Activated CD4-positive, CD25-positive, alpha-beta regulatory T cell (primary cell): ENCODE measurements at places on chromosomes 3 and 15.

DNA sequence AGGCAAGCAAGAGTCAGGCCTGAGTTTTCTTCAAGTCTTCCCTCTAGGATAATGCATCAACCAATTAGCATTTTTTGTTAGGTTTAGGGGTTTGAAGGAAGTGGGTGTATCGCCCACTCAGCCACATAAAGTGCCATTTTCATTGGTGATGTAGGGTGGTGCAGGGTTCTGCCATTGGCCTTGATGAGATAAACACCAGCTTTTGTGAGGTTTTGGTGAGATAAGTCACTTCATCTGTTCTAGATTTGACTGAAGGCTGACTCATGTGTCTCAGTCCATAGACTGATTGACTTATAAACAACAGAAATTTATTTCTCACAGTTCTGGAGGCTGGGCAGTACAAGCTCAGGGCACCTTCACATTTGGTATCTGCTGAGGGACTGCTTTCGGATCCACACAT, 84.5 kb upstream of the C3orf80 start:
- DNase-seq: no peak

DNA sequence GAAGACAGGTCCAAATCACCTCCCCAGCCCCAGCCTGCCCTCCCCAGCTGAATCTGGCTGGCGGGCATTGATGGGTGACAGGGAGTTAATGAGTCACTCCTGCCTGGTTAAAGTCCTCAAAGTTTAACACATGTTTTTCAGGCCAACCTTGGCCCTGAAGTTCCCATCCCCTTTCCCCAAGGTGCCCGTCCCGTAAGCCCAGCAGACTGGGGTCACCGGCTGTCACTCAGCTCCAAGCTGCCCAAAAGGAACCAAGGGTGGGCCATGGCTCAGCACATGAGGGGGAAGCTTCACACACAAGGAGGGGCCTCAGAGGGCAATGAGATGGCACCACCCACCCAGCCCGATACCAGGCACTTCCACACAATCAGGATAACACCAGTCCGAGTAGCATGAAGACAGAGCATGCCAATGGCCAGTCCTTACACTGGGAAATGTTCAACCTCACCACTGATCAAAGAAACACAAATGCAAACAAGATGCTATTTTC, 10.2 kb upstream of the KLF15 start:
- DNase-seq: no peak

DNA sequence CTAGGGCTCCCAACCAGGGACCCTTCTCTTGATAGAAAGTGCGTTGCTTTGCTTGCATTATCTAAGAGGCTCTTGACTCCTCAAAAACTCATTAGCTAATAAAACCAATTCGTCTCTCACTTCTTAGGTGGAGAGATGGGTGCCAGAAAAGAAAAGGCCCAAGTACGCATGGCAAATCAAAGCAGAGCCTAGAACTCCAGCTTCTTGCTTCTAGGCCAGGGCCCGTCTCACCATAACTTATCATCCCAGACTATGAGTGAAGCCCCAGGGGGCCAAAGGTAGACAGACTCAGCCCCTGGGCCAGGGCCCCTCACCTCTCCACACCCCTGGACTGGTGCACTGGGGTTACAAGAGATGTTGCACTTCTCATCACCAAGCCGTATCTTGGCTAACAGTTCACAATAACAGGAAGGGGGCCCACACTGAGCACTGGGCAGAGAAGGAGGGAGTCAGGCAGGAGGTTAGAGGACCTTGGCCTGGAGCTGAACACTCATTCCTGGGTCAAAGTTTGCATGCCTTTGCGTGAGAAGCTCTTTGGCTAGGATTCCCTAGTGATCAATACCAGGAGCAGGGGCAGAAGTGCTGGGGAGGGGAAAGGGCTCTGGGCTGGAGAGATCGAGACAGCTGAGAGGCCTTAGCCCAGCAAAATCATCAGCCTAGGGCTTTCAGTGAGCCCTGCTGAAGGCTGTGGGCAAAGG, 5.4 kb upstream of the CYP1A1 start:
- DNase-seq: no peak

GRCh38 chr3:134651347-134652041, 672 bp upstream of the KY start:
- no peak for DNase-seq

- DNase-seq: no peak
Observed at GRCh38 chr3:194880940-194881925, 195.6 kb downstream of the FAM43A start.

DNA sequence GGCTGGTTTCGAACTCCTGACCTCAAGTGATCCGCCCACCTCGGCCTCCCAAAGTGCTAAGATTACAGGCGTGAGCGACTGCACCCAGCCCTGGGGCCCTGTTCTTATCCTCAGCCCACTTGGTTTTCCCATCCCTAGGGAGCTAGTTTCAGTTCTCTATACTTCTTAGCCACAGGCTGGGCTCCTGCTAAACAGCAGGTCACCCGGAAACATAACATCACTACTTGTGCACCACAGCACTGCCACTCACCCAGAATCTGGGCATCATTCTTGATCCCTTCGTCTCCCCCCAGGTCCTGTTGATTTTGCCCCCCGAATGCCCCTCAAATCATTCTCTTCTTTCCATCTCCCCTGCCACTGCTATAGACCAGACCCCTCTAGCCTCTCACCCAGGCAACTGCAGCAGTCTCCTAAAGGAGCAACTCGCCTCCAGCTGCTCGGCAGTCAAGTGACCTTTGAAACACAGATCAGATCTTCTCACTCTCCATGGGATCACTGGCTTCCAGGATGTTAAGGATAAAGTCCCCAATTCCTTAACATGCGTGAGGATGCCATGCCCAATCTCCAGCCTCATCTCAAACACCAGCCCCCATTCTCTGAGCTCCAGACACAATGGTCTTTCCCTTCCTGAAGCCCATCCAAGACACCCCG, 5.6 kb upstream of the AP3S2 start:
- DNase-seq: no peak

- no peak for DNase-seq
Observed at GRCh38 chr3:23949784-23950183, 4.7 kb downstream of the NR1D2 start.

DNA sequence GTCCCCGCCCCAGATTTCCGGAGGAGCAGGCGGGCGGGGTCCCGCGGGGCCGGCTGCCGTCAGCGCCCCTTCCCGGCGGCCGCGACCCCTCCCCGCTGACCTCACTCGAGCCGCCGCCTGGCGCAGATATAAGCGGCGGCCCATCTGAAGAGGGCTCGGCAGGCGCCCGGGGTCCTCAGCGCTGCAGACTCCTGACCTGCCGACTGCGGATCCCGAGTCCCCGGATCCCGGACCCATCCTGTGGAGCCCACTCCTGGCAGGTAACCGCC, at the start of gene TRH:
Gene TRH, plus strand, starts transcription at position 157 of the 269 bp plus-strand sequence. CDS start 1,097 bp downstream, outside the sequence.
- no peak for DNase-seq

GRCh38 chr3:124886168-124887056, 753 bp downstream of the ITGB5 start:
- no peak for DNase-seq

GRCh38 chr3:63824309-63824708, 5.2 kb downstream of the C3orf49 start:
- no peak for DNase-seq

DNA sequence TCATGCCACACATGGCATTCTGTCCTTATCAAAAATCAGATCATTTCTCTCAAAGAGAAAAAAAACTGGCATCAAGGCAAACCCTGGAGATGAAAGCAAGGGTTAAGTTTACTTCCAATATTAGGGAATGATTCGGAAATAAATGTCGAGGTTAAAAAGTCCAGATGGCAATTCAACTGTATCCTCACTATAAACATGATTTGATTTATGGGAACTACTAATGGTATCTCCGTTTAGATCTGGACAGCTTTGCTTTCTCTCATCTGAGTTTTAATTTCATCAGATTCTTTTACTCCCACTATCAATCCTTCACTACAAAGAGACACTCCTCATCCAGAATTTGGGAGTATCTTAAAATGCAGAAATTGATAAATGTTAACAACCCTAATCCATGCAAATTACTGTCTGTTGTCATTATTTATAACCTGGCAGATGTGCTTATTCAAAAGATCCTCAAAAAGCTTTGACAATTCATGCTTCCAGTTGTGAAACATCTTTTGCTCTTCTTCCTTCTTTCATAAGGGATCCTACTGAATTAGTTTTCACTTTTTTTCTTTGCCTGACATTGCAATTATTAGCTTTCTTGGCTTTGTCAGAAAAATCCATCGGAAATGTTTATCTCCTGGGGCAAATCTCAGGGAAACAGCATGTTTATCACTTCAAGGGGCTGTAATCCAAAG, 903.2 kb downstream of the MCTP2 start:
- no peak for DNase-seq

DNA sequence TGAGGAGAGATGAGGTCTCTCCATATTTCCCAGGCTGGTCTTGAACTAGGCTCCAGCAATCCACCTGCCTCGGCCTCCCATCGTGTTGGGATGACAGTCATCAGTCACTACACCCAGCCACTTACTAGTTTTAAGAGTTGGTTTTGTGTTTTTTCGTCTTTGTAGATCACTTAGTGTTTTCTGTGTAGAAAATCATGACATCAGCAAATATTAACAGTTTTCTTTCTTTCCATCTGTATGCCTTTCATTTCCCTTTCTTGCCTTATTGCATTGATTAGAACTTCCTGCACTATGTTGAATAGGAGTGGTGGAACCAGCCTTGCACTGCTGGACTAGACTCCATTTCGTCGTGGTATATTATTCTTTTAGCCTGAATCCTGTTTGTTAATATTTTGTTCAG, 415.5 kb downstream of the FHIT start:
- DNase-seq: no peak

DNA sequence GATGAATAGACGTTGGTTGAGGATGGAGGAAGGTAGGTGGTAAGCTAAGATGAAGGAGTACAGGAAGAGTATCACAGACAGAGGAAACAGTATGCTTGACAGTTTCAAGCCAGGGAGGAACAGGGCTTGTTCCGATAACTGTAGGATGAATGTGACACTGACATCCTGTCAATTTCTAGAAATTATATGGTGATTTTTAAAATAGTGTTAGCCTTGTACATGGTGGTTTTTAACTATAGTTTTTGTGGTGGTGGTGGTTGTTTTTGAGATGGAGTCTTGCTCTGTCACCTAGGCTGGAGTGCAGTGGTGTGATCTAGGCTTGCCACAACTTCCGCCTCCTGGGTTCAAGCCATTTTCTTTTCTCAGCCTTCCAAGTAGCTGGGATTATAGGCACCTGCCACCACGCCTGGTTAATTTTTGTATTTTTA, 92.8 kb downstream of the FNDC3B start:
- DNase-seq: no peak

DNA sequence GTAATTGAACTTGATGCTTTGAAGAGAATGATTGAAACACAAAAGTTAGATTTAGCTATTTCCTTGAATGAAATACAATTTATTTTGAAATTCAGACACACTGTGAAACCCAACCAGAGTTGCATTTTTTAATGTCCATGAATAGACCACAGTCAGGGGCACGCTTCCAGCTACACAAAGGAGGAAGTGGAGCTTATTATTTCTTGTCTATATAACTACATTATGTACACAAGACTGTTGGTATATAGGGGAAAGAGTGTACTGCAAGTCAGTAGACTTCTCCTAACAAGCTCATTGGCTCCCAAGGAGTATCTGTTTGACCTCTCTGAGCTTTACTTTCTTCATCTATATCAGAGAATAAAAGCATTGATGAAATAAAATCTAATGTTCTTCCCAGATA, 326.2 kb downstream of the RYR3 start:
- no peak for DNase-seq

- DNase-seq: no peak
Observed at GRCh38 chr3:177960014-177960413, 576.2 kb upstream of the KCNMB2 start.

DNA sequence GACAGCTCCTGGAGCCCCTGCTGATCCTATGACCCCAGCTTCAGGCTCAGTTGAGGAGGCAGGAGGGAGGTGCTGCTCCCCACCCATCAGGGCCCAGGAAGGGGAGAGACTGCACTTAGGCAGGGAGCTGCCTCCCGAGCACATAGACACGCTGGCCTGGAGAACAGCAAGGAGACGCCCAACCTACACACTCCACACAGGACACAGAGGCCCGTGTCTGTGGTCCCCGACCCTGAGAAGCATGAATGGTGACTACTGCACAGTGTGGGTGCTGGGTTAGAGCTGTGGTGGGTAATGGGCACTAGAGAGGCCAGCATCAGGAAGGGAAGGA, 1.1 kb upstream of the HHATL start:
- no peak for DNase-seq

DNA sequence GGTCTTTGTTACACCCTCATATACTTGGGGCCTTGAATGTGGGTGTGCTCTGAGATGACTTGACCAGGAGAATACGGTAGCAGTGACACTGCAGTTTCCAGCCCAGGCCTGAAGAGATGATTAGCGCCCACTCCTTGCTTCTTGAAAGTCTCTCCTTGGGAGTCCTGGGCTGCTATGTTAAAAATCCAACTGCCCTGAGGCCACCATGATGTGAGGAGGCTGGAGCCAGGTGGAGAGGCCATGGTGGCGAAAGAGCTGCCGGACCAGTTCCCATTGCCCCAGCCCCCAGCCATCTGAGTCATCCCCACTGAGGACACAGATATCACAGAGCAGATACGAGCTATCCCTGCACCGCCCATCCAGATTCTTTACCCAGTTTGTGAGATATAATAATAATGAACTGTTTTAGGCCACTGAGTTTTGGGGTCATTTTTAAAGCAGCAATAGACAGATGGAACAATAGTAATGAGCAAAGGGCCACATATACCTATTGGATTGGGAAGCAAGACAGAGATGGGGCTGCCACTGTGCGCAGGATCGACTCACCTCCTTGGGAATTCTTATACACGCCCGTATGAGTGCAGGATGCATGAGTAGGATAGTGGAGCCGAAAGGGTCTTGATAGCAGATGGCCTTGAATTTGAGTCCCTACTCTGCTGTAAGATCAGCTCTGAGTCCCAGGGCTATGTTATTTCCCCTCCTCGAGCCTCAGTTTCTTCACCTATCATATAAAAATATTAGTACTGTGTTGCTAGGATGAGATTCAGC, 12.1 kb upstream of the GATA2 start:
- no peak for DNase-seq

DNA sequence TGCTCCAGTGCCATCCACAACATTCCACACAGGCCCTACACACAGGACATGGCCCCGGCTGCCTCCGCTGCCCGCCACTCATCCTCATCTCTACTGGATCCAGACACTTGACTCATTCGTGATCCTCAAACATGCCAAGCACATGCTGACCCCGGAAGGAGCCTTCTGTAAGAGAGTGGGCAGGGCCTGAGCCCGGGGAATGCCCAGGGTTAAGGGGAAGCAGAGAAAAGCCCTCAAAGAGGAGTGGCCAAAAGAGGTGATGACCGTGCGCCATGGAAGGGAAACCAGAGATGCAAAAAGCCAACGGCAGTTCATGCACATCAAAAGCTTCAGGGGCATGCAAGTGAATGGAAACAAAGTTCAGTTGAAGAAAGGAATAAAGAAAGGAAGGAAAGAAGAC, 46.1 kb downstream of the RFTN1 start:
- no peak for DNase-seq

DNA sequence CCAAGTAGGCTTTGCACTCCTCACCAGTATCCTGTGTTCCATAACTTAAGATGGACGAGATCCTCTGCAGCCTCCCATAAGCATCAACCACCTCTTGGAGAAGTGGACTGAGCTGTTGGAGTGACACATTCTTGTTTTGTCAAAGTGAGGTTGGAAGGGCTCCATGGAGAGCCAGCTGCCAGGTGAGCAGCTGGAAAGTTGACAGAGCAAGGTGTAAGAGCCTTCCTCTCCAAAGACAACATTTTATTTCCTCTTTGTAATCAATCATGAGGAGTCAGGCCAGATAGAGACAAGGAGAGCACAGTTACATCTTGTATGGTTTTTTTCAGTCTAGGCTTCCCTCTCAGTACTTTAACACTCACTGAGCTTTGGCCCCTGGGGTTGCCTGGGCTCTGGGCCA, 5.1 kb downstream of the ABI3BP start:
- no peak for DNase-seq

- DNase-seq: no peak
Observed at GRCh38 chr15:66705277-66706146, 3.5 kb downstream of the SMAD6 start.
